ENCODE measurements at places on chromosomes 3 and 15. TPM values are rescaled to one million over a fixed set of nuclear protein-coding genes. Genes with fewer than 3 reads are reported as not detected.

- DNase-seq, result no peak
Observed at GRCh38 chr3:150359381-150359780, 48.7 kb upstream of the TSC22D2 start.

SERINC4 gene
- 0.14 TPM for total RNA-seq

DNA sequence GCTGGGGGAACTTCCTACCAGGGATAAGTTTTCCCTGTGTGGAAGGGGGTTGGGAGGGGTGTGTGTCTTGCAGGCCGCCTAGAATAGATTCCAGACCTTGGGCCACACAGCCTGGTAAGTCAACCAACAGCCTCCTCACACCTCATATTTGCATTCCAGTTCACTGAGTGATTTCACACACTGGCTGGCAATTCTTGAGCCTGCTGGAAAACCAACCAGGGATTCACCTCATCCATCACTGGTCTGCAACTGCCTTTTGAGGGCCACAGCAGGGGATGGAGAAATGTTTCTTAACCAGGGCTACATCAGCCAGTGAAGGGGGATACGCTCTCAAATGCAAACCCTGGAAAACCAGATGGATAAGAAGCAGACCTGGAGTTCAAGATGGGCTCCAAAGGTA is 2.0 kb downstream of the FSTL1 start:
- no peak for DNase-seq

ABI3BP gene
- 0.17 TPM for total RNA-seq

IGSF11 gene
- 2.4 TPM for total RNA-seq

DNA sequence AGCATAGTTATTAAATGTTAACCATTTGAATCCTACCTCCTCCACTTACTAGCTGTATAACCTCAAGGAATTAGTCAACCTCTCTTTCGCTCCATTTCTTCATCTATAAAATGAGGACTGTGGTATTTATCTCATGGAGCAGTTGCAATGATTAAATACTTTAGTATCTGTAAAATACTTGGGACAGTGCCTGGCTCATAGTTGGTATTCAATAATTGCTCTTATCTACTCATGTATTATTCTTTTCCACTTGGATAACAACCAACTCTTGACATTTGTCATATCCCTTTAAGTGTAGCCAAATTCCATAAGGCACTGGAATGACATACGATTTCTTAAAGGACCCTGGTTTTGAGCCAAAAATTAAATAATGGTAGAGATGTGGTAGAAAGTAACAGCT is 72.0 kb downstream of the FSIP1 start:
- DNase-seq, result no peak

LRRIQ4 gene
- 0.23 TPM for total RNA-seq

GRCh38 chr3:63607716-63608115 is 44.8 kb upstream of the SNTN start:
- DNase-seq, result no peak

DNA sequence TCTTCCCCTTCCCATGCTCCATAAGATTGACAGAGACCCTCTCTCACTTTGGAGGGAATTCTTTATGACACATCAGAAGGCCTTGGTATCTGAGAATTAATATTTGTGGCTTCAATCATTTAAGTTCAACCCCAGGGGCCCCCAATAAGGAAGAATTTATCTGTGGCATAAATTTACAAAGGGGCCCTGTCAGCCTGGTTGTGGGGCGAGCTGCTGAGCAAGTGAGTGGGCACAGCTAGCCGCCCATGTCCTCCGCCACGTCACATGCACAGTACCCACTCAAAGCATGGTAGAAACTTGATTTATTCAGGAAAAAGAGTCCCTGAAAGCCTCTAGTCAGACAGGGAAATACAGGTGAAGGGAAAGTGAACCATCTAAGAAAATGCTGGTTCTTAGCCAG is 13.3 kb downstream of the PLXNB1 start:
- DNase-seq, result no peak

GRCh38 chr3:196227629-196228493 is 11.5 kb downstream of the SLC51A start:
- no peak for DNase-seq

- no peak for DNase-seq
Observed at GRCh38 chr3:193452338-193452737, 73.8 kb upstream of the ATP13A5 start.

TRH gene
- total RNA-seq, result not detected

GRCh38 chr15:81032355-81032754 is 31.6 kb downstream of the TLNRD1 start:
- DNase-seq, result no peak

ERC2 gene
- total RNA-seq, result not detected

CNTN3 gene
- total RNA-seq, result not detected

DNA sequence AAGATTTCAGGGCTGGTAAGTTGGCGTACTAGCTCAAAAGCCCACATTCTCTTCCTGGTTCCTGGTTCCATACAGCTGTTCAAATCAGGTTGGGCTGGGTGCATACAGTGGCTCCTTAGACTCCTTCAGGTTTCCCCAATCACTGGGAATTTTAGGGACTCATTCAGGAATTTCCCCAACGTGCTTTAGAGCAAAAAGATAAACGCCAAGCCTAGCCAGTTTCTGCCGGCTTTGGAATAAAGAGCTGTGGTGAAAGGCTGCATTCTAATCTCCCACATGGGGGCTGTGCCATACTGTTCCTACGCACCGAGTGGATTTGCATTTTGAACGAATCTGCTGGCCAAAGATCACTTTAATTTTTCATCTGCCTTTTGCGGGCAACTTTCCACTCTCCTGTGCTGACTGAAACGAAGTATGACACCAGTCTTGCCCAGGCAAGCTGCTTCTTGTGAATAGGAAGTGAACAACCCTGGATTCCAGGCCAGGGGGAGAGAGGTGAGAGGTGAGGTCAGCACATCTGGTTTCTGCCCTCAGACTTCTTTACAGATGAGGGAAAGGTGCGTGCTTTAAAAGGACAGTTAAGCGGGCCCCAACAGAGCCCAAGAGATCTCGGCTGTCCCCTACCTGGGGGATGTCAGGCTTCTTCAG is 184.2 kb upstream of the PDZRN3 start:
- DNase-seq, result no peak

DNA sequence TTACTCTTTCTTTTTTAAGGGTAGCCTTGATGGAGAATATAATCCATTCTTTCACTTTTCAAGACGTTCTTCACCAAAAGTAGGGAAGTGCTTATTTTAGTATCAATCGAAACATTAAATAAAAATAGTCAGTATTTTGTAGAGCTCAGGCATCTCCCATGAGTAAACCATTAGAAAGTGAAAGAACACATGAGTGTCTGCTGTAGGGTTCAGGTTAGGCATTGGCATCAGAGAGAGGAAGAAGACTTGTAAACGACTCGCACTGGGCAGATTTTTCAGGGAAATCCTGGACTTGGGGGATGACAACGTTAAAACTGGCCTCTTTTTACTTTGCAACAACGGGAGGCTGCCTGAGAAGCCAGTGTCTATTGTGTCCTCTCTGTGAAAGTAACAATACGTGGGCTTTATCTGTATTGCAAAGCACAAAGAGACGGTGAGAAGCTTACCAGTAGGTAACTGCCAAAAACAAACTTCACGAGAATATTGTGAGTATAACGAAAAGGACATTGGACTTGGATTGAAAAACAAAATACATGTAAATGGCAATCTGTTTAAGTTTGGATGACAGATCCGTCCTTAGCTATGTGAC is 451.7 kb downstream of the PYDC2 start:
- no peak for DNase-seq

DNA sequence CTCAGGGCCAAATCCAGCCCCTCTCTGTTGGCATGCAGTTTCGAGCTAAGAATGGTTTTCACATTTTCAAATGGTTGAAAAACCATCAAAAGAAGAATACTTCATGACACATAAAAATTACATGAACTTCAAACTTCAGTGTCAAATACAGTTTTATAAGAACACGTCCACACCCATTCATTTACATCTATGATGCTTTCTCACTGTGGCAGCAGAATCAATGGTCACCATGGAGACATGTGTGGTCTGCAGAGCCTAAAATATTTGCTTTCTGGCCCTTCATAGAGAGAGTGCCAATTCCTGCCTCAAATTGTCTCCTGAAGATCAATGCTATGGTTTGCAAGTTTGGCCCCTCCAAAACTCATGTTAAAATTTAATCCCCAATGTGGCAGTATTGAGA is 405.8 kb downstream of the OCA2 start:
- no peak for DNase-seq

Measured in activated naive CD8-positive, alpha-beta T cell treated with anti-CD3 and anti-CD28 coated beads, Interleukin-2, amount 10 ng/mL, durations not matched to agents 7 days and 5 days (primary cell).